Colonic mucosa (tissue), 4 donors: ENCODE measurements at places on chromosomes 6 and 20. TPM values are rescaled to one million over a fixed set of nuclear protein-coding genes. Genes with fewer than 3 reads are reported as not detected.

DNA sequence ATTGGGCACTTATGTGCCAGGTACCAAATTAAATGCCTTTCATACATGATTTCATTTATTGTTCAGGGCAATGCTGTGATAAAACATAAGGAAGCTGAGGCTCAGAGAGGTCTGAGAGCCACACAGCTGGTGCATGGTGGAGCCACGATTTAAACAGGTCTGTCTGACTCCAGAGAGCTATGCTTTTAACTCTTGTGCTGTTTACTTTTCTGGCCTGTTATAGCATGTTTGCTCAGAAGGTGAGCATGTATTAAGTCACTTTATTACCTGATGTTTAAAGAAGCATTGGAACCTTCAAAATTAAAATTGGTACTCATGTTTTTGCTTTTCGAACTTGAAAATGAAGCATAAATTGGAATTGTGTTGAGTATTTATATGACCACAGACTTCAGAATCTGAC, 26.8 kb downstream of the MCM8 start:
- H3K27me3 ChIP-seq = no peaks in the 10 kb centered on the region
- H3K4me3 ChIP-seq = no peak overlapping the region
- no peaks in the 10 kb centered on the region for H3K4me1 ChIP-seq
- H3K36me3 ChIP-seq = no peaks in the 10 kb centered on the region
- no peak overlapping the region for H3K27ac ChIP-seq

Gene RFX6
- total RNA-seq = 1.6 TPM

Gene CTSZ
- 274 TPM for total RNA-seq

DNA sequence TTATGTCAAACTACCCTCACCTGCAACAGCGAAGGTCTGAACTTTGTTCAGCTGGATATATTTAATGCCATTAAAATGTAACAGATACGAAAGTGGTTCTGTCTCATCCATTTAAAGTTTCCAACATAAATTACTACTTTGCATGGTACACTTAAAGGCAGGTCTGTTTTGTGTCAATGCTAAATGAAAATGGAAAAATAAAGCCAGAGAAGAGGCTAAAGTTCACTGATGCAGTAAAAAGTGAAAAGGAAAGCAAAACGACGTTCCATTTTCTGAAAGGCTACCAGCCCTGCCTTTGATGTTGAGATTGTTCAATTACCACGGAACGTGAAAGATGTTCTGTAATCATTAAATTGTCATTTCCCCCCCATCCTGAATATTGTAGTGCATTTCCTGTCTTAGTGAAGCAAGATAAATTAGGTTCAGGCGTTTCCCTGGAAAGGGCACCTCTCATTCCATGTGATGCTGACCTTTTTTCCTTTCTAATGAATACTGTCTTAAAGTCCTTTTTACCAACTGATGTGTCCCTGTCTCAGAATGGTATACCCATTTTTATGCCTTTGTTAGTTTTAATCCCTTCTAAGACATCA, 334.7 kb upstream of the JAG1 start:
- no peak overlapping the region for H3K27ac ChIP-seq
- no peaks in the 10 kb centered on the region for H3K27me3 ChIP-seq
- no peaks in the 10 kb centered on the region for H3K36me3 ChIP-seq
- no peak overlapping the region for H3K4me3 ChIP-seq
- no peaks in the 10 kb centered on the region for H3K4me1 ChIP-seq
- no peak for DNase-seq

Gene PNLDC1
- total RNA-seq = 0.72 TPM

DNA sequence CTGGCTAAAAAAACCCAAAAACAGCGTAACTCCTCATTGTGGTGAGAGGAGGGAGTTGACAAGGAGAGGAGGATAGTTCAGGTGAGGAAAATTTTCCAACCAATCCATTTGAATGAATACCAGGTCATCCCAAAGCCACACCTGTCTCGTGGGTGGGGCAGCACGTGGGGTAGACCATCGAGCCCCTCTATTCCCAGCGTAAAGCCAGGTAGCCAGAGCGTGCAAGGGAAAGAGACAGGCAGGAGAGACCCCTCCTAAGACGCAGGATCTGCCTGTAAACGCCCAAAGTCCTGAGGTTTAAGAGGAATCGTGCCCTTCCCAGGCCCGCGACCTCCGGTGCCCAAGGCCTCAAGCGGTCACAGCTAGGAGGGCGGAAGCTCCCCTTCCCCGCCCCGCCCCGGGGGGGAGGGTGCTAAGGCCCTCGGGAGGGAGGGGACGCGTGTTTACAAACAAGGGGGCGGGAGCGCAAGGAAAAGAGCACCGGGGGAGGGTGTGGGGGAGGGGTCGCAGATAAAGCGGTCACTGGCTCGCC, 712 bp downstream of the RXRB start:
- H3K27ac ChIP-seq = peak overlapping the region; percentile 94
- peaks cover 15% of the 10 kb centered on the region for H3K4me1 ChIP-seq
- H3K27me3 ChIP-seq = no peaks in the 10 kb centered on the region

Gene NRSN1
- 0.64 TPM for total RNA-seq

DNA sequence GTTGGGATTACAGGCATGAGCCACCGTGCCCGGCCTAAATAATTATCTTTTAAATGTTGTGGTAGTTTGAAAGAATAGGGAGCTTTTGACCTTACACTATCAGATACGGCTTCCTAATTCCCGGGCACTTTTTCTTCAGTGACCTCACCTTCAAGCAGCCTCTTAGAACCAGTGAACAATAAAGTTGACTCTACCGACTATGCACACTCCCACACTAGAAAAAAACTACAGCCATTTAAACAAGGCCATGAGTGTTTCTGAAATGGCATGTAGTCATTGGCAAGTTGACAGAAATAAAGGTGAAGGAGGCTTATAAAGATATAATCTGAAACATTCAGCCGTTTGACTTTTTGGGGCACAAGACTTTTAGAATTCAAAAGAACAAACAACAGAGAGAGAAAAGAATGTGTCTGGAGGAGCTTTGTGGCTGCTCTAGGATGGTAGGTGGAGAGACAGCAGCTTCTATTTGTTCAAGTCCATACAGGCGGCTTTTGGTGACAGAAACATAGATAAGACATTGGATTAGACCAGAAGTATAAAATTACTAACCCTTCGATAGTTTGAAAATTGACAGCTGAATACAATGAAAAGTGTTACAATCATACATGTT, 75.2 kb downstream of the GJA1 start:
- no peak overlapping the region for H3K4me3 ChIP-seq
- no peaks in the 10 kb centered on the region for H3K36me3 ChIP-seq
- no peak for DNase-seq
- no peaks in the 10 kb centered on the region for H3K27me3 ChIP-seq
- H3K4me1 ChIP-seq = no peaks in the 10 kb centered on the region

DNA sequence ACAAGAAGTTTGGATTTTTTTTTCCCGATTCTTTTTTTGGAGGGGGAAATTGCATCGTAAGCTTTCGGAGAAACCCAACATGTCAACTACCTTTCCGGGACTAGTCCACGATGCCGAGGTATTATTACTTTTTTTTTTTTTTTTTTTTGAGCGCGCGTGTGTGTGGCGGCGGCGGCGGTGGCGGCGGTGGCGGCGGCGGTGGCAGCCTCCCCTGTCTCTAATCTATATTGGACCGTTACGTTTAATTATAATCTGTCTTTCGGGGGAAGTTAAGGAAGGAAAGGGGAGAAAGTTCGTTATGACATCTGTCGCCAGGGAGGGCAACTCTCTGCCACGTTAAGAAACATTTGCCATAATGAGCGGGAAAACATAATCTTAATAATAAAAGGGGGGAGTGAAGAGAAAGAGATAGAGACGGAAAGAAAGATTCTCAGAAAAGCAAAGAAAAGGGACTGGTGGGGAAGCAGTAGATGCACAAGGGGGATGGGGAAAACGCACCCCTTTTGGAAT, 706 bp downstream of the TFAP2D start:
- H3K36me3 ChIP-seq = no peaks in the 10 kb centered on the region
- DNase-seq = no peak
- H3K4me3 ChIP-seq = no peak overlapping the region
- H3K27ac ChIP-seq = no peak overlapping the region
- no peaks in the 10 kb centered on the region for H3K4me1 ChIP-seq

DNA sequence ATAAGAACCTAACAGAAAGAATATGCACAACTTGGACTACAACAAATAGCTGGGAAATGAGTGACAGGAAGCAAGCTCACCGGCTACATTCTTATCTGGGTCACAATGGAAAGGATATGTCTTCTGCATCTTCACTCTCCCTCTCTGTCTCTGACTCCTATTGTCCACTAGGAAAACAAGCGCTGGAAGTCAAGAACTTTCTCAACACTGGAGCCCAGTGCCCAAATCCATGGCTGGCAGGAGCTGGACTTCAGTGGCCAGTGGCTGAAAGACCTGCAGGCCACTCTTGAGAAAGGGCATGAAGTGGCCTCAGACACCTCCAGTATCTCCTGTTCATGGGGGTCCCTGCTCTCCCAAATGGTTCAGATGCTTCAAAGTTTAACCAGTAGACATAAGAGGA, 62.0 kb downstream of the FAM50B start:
- H3K27ac ChIP-seq = no peak overlapping the region
- no peak overlapping the region for H3K4me3 ChIP-seq
- H3K4me1 ChIP-seq = peaks cover 6% of the 10 kb centered on the region
- no peaks in the 10 kb centered on the region for H3K27me3 ChIP-seq
- H3K36me3 ChIP-seq = no peaks in the 10 kb centered on the region
- DNase-seq = no peak

DNA sequence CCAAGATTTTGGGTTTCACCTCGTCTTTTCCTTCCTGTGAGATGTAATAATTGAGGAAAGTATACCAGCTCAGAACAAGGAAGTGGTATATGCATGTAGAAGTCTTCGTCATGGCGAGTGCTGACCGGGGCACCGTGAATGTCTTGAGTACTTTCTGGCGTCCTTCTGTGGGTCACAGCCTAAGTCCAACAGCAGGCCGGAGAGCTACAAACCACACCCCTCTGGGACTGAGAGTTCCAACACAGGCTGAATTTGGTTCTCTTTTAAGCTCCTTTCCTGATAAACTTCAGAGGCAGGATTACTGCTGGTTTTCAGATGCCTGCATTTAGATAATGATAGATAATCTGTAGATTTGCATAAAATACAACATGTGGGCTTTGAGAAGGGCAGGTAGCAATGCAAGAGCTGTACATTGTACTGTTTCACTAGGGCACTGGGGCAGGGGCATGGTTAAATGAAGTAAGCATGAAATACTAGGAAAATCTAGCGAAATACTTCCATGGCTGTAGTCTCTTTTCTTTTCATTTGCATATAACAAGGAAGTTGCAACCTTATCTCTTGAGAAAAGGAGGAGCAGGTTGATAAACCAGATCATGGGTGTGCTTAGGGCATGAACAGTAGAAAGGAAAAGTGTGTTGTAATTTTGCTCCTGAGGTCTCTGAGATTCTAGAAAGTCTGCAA, at the start of gene ADTRP:
Gene ADTRP (minus strand): TSS at position 156 of the 681 bp plus-strand sequence. CDS start 44 bp downstream, at position 112.
- H3K36me3 ChIP-seq = no peaks in the 10 kb centered on the region
- no peaks in the 10 kb centered on the region for H3K4me1 ChIP-seq
- H3K27me3 ChIP-seq = no peaks in the 10 kb centered on the region
- DNase-seq = peak; percentile 64
- peak within 1 kb of the TSS; percentile 77 for H3K27ac ChIP-seq
- H3K4me3 ChIP-seq = no peak within 1 kb of the TSS
